CD8-positive, alpha-beta memory T cell (primary cell): ENCODE measurements at places on chromosomes 4 and X.
A peak's percentile ranks its signal among the peaks of the same experiment; 100 is the strongest.

DNA sequence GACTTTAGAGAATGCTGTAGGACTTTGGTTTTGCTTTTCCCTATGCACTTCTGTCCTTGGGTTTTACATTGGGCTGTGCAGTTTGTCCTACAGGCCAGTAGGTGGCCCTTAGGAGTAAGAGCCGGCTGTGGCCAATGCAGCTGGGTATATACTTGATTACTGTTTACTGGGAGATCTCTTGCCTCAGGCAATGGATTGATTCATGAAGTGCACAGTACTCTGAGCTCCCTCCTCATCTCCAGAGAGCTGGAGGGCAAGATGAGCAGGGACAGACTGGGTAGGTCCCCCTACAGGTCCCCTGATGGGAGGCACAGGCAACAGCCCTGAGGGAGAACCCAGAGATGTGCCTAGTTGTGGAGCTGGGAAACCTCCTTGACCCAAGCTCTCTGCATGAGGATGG, 103.8 kb upstream of the QRFPR start:
- H3K27ac ChIP-seq: no peak overlapping the region
- H3K4me1 ChIP-seq: no peaks in the 10 kb centered on the region
- no peak overlapping the region for H3K4me3 ChIP-seq
- DNase-seq: no peak
- H3K27me3 ChIP-seq: no peaks in the 10 kb centered on the region
- H3K36me3 ChIP-seq: no peaks in the 10 kb centered on the region

DNA sequence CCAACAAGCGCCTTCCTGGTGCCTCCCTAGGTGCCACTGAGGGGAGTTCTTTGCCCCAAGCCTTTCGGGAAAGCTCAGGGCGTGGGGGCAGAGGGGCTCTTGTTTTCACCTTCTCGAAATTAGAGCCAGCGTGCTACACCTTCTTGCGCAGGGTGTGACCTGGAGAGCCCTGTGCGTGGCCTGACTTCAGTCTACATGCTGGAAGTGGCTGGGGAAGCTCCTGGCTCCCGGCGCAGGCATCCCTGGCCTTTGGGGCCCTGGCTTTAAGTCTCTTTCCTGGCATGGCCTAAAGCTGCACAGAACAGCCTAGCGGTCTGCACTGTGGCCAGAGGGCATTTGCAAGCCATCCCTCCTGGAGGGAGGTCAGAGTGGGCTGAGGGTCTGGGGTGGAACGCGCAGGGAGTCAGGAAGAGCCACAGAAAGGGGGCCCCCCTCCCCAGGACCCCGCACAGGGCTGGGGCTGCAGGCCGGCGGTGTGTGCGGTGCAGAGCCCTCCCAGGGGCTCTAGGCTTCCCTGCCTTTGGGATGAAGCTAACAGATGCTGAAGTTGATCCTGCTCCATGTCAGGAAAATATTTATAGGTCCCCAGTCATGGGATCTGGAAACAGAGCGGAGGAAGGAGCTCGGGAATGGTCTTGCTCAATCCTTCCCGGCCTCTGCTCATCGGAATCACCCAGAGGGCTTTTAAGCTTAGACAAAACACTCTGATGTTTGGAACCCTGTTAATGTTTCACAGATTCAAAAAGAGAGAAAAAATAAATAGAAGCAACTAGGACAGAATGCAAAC, 781 bp upstream of the SPON2 start:
- H3K4me3 ChIP-seq: no peak overlapping the region
- peaks cover 12% of the 10 kb centered on the region for H3K27me3 ChIP-seq
- no peak overlapping the region for H3K27ac ChIP-seq

DNA sequence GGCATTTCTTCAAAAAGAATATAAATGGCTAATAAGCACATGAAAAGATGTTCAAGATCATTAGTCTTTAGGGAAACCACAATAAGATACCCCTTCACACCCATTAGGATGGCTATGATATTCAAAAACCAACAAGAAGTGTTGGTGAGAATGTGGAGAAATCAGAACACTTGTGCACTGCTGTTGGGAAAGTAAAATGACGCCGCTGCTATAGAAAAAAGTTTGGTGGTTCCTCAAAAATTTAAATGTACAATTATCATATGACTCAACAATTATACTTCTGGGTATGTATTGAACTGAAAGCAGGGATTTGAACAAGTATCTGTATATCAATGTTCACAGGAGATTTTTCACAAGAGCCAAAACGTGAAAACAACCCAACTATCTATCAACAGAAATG, 29.4 kb upstream of the NEUROG2 start:
- no peak for DNase-seq
- H3K4me3 ChIP-seq: no peak overlapping the region
- H3K4me1 ChIP-seq: no peaks in the 10 kb centered on the region
- no peak overlapping the region for H3K27ac ChIP-seq
- H3K27me3 ChIP-seq: no peaks in the 10 kb centered on the region
- H3K36me3 ChIP-seq: no peaks in the 10 kb centered on the region

GRCh38 chr4:141435446-141436225, 200.7 kb upstream of the IL15 start:
- no peaks in the 10 kb centered on the region for H3K27me3 ChIP-seq
- no peaks in the 10 kb centered on the region for H3K4me1 ChIP-seq
- H3K27ac ChIP-seq: no peak overlapping the region
- no peaks in the 10 kb centered on the region for H3K36me3 ChIP-seq
- DNase-seq: no peak
- no peak overlapping the region for H3K4me3 ChIP-seq

- H3K27ac ChIP-seq: no peak overlapping the region
- no peaks in the 10 kb centered on the region for H3K36me3 ChIP-seq
- DNase-seq: no peak
- H3K4me1 ChIP-seq: no peaks in the 10 kb centered on the region
- no peak overlapping the region for H3K4me3 ChIP-seq
- H3K27me3 ChIP-seq: no peaks in the 10 kb centered on the region
These were observed 1.6 kb downstream of the C4orf51 start for GRCh38 chr4:145681518-145681917.

DNA sequence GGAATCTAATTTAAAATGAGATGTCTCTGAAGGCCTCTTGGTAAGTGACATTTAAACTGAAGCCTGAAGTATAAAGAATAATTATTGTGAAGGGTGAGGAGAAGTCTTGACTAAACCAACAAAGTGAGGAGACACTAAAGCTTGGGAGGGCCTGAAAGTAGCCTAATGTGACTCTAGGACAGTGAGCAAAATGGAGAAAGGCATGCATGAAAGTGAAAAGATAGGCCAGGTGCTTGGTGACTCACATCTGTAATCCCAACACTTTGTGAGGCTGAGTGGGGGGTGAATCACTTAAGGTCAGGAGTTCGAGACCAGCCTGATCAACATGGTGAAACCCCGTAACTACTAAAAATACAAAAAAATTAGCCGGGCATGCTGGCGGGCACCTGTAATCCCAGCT, 46.9 kb upstream of the SMARCAD1 start:
- no peak overlapping the region for H3K27ac ChIP-seq
- no peak overlapping the region for H3K4me3 ChIP-seq
- H3K4me1 ChIP-seq: no peaks in the 10 kb centered on the region
- no peak for DNase-seq
- no peaks in the 10 kb centered on the region for H3K27me3 ChIP-seq

DNA sequence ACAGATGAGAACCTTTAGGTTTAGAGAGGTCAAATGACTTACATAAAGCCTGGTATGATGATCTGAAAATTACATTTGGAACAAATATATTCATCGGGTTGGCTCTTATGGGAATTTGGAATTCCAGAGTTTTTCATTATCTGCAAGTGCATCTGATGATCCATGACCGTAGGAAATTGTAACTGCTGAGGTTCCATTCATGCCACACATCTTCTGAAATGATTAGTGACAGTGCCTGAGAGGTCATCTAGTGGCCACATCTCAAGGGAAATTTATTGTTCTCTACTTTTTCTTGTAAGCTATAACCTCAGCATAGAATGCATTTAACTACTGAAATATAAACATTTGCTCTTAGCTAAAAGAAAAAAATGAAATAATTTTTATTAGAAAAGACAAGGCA, 105.8 kb upstream of the NWD2 start:
- no peaks in the 10 kb centered on the region for H3K36me3 ChIP-seq
- no peak overlapping the region for H3K4me3 ChIP-seq
- DNase-seq: no peak
- H3K4me1 ChIP-seq: no peaks in the 10 kb centered on the region

- H3K27me3 ChIP-seq: no peaks in the 10 kb centered on the region
- H3K27ac ChIP-seq: peak overlapping the region; percentile 35
These were observed 17.8 kb upstream of the CXCL3 start for GRCh38 chr4:74056114-74056857.

DNA sequence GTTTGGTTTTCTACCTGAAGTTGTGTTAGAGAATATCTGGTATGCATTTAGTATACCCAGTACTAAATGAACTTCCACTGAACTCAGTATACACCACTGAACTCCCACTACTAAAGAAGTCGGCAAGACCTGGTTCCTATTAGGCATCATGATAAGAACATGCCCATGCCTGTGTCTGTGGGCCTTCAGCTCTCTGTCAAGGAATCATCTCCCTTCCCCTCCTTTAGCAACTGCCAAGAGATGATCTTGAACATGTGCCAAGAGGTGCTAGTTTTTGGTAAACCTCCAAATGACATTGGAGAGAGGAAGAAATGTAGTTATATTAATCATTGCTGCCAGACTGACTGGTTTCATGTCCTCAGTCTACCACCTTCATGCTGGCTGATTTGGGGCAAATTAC, 113.2 kb downstream of the ATP10D start:
- no peaks in the 10 kb centered on the region for H3K4me1 ChIP-seq
- no peaks in the 10 kb centered on the region for H3K27me3 ChIP-seq
- no peak overlapping the region for H3K27ac ChIP-seq
- H3K36me3 ChIP-seq: no peaks in the 10 kb centered on the region

- no peak overlapping the region for H3K4me3 ChIP-seq
- no peaks in the 10 kb centered on the region for H3K27me3 ChIP-seq
These were observed 158.0 kb upstream of the FAT1 start for GRCh38 chr4:186881521-186882220.

DNA sequence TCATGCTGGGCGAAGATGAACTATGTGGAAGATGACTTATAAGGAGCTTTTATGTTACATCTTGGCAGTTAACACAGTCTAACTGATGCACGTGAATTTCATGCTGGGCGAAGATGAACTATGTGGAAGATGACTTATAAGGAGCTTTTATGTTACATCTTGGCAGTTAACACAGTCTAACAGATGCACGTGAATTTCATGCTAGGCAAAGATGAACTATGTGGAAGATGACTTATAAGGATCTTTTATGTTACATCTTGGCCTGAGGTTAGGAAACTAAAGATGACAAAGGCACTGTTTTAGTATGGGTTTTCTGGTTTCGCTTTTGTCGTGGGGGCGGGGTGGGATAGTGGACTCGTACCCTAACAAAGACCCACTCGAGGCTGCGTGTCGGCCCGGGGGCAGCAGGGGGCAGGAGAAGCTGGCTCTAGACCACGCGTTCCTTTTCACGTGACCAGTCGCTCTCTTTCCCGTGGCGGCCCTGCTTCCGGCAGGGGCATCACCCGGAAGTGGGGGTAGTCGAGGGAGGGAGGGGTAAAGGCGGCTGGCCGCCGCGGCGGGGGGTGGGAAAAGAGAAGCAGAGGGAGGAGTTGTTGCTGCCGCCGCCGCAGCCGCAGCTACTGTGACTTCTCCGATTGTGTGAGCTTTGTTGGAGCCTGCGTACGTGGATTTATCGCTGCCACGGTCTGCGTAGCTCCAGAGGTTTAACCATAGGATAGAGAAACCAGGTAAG, at the start of gene ATP7A:
Gene ATP7A, plus strand, starts transcription at position 586 of the 733 bp plus-strand sequence. CDS start 60,949 bp downstream, outside the sequence.
- H3K36me3 ChIP-seq: no peaks in the 10 kb centered on the region
- H3K27ac ChIP-seq: peak within 1 kb of the TSS; percentile 82
- peaks cover 22% of the 10 kb centered on the region for H3K4me1 ChIP-seq
- peak; percentile 89 for DNase-seq
- H3K4me3 ChIP-seq: peak within 1 kb of the TSS; percentile 94

DNA sequence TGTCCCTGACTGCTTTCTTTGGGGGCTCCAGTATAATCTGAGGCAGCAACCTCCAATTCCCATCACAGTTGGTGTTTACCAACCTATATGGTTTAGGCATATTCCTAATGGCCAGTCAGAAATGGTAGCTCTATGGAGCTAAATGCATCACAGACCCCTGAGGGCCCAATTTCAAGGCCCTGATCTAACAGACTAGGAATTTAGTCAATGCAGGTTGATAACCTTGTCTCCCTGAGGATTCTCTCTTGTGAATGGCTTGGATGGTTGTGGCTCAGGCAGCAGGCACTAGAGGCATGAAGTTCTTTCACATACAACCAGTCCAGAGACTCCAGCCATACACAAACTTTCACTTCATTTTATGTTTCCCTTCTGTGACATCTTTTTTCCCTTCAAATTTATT, 59.4 kb downstream of the TMPRSS11F start:
- H3K4me3 ChIP-seq: no peak overlapping the region
- H3K36me3 ChIP-seq: no peaks in the 10 kb centered on the region
- H3K4me1 ChIP-seq: no peaks in the 10 kb centered on the region

DNA sequence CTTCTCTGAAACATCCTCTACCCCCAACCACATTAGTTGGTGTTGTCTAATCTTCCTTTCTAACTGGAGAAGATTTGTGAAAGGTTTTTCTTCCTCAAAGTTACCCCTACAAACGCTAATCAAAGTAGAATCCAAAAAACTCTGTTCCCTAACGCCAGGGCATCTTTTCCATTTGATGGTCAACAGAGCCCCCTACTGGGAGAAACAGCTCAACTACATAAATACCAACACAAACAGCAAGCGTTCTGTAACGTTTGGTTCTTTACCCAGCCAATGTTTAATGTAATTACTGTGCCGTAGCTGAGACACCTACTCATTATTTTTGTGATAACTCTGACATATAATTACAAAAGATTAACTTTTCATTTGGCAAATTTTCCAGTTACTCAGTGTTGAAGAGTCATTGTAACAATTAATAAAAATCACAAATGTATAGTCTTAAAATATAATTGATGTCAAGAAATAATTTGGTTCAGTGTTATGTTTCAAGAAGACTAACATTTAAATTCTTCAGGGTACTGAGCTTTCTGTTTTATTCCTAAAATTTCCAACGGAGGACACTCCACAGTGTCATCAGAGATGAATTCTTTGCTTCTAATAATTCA, 94.9 kb upstream of the TBC1D9 start:
- H3K4me3 ChIP-seq: no peak overlapping the region
- no peaks in the 10 kb centered on the region for H3K36me3 ChIP-seq
- no peaks in the 10 kb centered on the region for H3K27me3 ChIP-seq
- no peaks in the 10 kb centered on the region for H3K4me1 ChIP-seq

- no peaks in the 10 kb centered on the region for H3K36me3 ChIP-seq
- no peak overlapping the region for H3K27ac ChIP-seq
- no peaks in the 10 kb centered on the region for H3K4me1 ChIP-seq
- no peaks in the 10 kb centered on the region for H3K27me3 ChIP-seq
- H3K4me3 ChIP-seq: no peak overlapping the region
- DNase-seq: no peak
These were observed 78.5 kb downstream of the SHROOM3 start for GRCh38 chr4:76513482-76513881.

DNA sequence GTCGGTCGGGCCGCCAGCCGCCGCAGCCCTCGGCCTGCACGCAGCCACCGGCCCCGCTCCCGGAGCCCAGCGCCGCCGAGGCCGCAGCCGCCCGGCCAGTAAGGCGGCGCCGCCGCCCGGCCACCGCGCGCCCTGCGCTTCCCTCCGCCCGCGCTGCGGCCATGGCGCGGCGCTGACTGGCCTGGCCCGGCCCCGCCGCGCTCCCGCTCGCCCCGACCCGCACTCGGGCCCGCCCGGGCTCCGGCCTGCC, 213 bp downstream of the NFKB1 start:
- H3K27ac ChIP-seq: peak overlapping the region; percentile 96
- no peaks in the 10 kb centered on the region for H3K27me3 ChIP-seq
